Activated B cell treated with CpG ODN at 0.5 μM for 24 hours (primary cell): ENCODE measurements at places on chromosomes 12 and 14. TPM values are rescaled to one million over a fixed set of nuclear protein-coding genes. Genes with fewer than 3 reads are reported as not detected.
A peak's percentile ranks its signal among the peaks of the same experiment; 100 is the strongest.

DNA sequence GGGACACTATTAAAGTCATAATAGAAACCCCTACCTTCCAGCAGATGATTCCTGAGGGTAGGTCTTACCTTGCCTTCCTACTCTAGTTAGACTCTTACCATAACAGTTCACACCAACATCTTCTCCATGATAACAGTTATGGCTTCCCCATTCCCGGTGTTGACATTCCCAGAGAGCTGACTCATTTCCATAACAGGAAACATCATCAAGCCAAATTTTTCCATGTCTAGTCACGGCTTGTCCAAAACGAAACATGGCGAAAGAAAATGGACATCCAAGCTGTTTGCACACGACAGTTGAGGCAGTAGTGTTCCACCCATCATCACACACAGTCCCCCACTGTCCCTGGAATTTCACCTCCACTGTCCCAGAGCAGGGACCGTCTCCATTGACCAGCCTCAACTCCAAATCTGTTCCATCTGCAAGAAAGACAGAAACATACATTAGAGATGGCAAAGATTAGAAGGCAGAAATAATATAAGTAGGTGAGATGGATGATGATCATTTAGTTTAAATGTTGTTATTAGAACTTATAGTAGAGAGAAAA is 10.6 kb downstream of the CD163L1 start:
- H3K4me1 ChIP-seq = no peaks in the 10 kb centered on the region
- H3K27ac ChIP-seq = no peak overlapping the region
- H3K4me3 ChIP-seq = no peak overlapping the region
- DNase-seq = no peak
- no peaks in the 10 kb centered on the region for H3K36me3 ChIP-seq

GRCh38 chr12:121837680-121838079 is 21.0 kb downstream of the HPD start:
- H3K27ac ChIP-seq = no peak overlapping the region
- DNase-seq = no peak
- peaks cover 8% of the 10 kb centered on the region for H3K36me3 ChIP-seq
- H3K4me3 ChIP-seq = no peak overlapping the region
- peaks cover 15% of the 10 kb centered on the region for H3K4me1 ChIP-seq

GRCh38 chr14:87076146-87076545 is 916.8 kb downstream of the GALC start:
- no peak overlapping the region for H3K27ac ChIP-seq
- no peak overlapping the region for H3K4me3 ChIP-seq
- no peaks in the 10 kb centered on the region for H3K27me3 ChIP-seq
- no peaks in the 10 kb centered on the region for H3K36me3 ChIP-seq
- no peaks in the 10 kb centered on the region for H3K4me1 ChIP-seq
- no peak for DNase-seq

The UNG gene
- total RNA-seq = 13.2 and 13.3 TPM in 2 replicates

DNA sequence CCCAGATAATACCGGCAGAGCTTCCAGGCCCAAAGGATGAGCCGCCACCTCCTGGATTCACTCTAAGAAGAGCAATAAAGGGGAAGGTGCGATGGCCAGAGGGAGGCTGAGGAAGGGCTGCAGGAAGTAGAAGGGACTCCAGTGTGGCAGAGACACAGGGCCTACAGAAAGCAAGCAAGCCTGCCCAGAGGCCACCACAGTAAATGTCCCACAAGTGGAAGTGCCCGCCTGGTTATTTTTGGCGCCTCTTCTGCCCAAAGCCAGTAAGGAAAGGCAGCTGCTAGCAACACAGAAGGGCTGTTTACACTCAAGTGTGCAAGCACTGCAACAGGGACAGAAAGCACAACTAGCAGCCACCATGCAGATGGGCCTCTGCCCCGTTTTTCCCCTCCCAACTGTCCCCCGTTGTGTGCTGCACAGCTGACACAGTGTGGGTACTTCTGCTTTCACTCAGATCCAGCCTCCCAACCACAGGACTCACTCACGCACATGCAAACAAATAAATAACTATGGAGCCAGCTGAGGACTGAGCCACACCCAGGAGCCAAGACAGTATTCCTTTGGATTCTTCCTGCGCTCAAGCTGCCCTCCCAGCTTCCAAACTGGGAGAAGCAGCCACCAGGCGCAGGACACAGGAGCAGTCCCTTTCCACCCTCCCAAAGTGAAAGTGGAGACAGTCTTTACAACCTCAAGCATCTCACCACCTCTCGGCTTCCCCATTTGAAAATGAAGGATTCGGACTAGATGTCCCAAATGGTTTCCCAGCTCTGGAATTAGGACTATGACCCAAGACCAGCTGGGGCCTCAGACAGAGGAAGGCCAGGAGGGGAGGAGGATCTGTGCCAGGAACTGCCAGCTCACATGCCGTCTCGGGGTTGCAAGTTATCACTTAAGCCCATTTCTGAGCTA is 40.0 kb upstream of the PNMA1 start:
- H3K4me1 ChIP-seq = peaks cover 96% of the 10 kb centered on the region
- peak overlapping the region; percentile 92 for H3K27ac ChIP-seq
- no peaks in the 10 kb centered on the region for H3K27me3 ChIP-seq
- peak; percentile 55 for DNase-seq
- H3K4me3 ChIP-seq = peak overlapping the region; percentile 77

DNA sequence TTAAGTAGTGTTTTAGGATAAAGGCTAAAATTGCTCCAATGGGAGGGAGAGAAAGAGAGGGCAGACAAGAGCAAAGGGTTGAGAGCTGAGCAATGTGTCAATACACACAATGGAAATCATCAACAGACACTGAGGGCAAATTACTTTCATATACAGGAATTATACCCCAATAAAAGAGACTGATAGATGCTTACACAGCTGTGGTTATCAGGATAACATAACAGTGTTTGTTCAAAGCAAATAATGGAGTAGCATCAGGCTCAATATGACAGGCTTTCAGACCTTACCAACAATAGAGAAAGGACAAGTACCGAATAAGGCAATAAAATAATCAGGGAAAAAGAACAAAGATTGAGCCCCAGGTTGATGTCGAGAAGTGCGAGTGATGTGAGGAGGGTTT is 53.4 kb upstream of the DIO2 start:
- no peaks in the 10 kb centered on the region for H3K27me3 ChIP-seq
- no peaks in the 10 kb centered on the region for H3K36me3 ChIP-seq
- H3K27ac ChIP-seq = no peak overlapping the region
- no peak for DNase-seq
- H3K4me1 ChIP-seq = no peaks in the 10 kb centered on the region

GRCh38 chr12:176321-177181 is 37.4 kb downstream of the SLC6A12 start:
- H3K36me3 ChIP-seq = no peaks in the 10 kb centered on the region
- peaks cover 13% of the 10 kb centered on the region for H3K27me3 ChIP-seq
- H3K27ac ChIP-seq = no peak overlapping the region
- no peak overlapping the region for H3K4me3 ChIP-seq
- peaks cover 3% of the 10 kb centered on the region for H3K4me1 ChIP-seq

- peaks cover 31% of the 10 kb centered on the region for H3K27me3 ChIP-seq
- no peak overlapping the region for H3K4me3 ChIP-seq
- no peak for DNase-seq
- no peaks in the 10 kb centered on the region for H3K4me1 ChIP-seq
Measured at GRCh38 chr14:93998871-93999403, 1.8 kb downstream of the CCDC197 start.

GRCh38 chr12:127998988-127999387 is 268.0 kb upstream of the TMEM132C start:
- H3K4me1 ChIP-seq = no peaks in the 10 kb centered on the region
- H3K36me3 ChIP-seq = no peaks in the 10 kb centered on the region
- no peak for DNase-seq
- no peak overlapping the region for H3K4me3 ChIP-seq

DNA sequence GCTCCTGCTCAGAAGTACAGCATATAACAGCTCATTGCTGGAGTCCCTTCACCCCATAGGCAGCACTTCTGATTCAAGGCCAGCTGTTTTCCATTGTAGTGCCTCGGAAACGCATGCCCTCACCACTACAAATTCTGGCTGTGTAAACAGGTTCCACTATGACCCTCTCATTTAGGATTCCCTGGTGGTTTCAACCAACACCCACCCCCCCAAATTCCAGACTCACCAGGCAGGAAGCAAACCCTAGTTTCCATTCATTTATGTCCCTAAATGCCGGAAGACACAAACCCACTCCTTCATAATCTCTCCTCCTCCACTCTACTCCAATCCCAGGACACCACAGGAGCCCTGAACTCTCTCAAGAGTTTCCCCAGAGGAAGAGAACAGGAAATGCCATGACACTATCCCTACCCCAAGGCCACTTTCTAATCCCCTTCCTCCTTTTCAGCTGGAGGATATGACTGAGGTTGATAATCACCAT is 75.9 kb upstream of the TMPO start:
- DNase-seq = no peak
- H3K27me3 ChIP-seq = peaks cover 47% of the 10 kb centered on the region
- no peak overlapping the region for H3K27ac ChIP-seq
- no peaks in the 10 kb centered on the region for H3K4me1 ChIP-seq
- H3K36me3 ChIP-seq = peaks cover 3% of the 10 kb centered on the region

DNA sequence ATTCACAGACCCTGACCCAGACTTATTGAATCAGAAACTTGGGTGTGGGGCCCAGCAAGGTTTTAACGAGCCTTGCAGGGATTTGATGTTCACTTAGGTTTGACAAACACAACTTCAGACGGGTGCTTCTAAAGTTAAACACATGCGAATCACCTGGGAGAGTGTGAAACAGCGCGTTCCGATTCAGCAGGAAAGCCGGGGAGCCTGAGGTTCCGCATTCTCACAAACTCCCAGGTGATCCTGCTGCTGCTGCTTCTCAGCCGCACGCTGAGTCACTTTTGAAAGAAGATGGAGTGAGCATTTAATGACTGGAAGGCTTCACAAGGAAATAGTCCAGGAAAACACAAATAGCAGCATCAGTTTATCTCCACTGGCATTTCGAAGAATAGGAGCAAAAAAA is 44.2 kb upstream of the DDX11 start:
- no peaks in the 10 kb centered on the region for H3K4me1 ChIP-seq
- H3K4me3 ChIP-seq = no peak overlapping the region
- no peak overlapping the region for H3K27ac ChIP-seq
- no peaks in the 10 kb centered on the region for H3K36me3 ChIP-seq
- DNase-seq = no peak

DNA sequence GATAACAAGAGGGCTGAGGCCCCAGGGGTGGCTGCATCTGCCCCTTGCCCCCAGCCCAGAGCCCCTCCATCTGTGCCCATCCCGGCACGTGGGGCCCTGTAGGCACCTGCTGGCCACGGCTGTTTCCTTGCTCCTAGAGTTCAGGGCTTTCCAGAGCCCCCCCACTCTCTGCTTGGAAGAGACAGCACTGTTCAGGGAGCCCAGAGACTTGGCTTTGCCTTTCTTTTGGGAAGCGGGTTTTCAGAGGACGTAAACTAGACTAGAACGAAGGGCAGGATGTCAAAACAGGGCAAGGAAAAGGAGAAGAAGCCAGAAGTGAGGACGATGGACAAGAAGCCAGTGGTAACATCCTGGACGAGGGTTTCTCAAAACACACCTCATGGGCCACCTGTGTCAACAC is 163.3 kb upstream of the LHX5 start:
- peaks cover 25% of the 10 kb centered on the region for H3K27me3 ChIP-seq
- H3K36me3 ChIP-seq = no peaks in the 10 kb centered on the region
- no peak for DNase-seq
- H3K4me1 ChIP-seq = no peaks in the 10 kb centered on the region

GRCh38 chr14:61042220-61042619 is 61.2 kb downstream of the SLC38A6 start:
- no peak overlapping the region for H3K4me3 ChIP-seq
- H3K36me3 ChIP-seq = peaks cover 2% of the 10 kb centered on the region
- no peak overlapping the region for H3K27ac ChIP-seq
- H3K4me1 ChIP-seq = no peaks in the 10 kb centered on the region
- no peaks in the 10 kb centered on the region for H3K27me3 ChIP-seq

The TAS2R46 gene
- 0.60 and 1.5 TPM in 2 replicates for total RNA-seq

DNA sequence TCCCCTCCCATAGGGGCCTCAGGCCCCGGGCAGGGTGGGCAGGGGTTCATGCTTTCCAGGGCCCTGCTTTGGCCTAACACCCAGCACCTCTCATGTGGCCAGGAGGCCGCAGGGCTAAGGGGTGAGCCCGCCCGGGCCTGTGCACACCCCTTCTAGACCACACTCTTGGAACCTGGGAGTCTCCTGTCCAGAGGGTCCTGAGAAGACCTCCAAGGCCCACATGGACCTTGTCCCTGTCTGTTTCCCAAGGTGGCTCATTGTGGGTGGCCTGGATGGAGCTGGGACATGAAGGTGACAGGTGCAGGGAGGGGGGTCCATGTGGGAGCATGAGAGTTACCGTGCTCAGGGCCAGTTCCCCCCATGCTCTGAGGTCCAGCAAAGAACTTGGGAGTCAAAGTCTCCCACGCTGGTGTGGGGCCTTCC is 11.6 kb downstream of the DLK1 start:
- no peak for DNase-seq
- H3K4me3 ChIP-seq = no peak overlapping the region
- no peaks in the 10 kb centered on the region for H3K36me3 ChIP-seq
- H3K27ac ChIP-seq = no peak overlapping the region
- no peaks in the 10 kb centered on the region for H3K4me1 ChIP-seq

- no peaks in the 10 kb centered on the region for H3K36me3 ChIP-seq
- no peak overlapping the region for H3K4me3 ChIP-seq
Measured at GRCh38 chr12:91171476-91171875, 11.1 kb downstream of the DCN start.

The RNF212B gene
- not detected in 2 replicates for total RNA-seq

DNA sequence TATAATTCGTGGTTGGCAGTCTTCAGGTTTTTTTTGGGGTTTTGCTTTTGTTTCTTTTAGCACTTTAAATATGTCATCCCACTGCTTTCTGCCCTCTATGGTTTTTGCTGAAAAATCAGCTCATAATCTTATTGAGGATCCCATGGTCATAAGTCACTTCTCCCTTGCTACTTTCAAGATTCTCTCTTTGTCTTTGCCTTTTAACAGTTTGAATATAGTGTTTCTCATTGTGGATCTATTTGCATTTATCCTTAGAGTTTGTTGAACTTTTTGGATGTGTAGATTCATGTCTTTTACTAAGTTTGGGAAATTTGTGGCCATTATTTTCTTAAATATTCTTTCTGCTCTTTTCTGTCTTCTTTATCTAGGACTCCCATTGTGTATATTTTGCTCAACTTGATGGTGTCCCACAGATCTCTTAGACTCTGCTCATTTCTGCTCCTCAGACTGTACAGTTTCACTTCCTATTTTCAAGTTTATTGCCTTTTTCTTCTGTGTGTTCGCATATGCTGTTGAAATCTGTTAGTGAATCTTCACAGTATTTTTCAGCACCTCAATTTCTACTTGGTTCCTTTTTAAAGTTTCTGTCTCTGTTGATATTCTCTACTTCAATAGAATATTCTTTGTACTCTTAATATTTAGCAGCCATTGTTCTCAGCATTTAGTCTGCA is 70.8 kb downstream of the WNK1 start:
- H3K4me1 ChIP-seq = peaks cover 49% of the 10 kb centered on the region
- peak overlapping the region; percentile 79 for H3K27ac ChIP-seq
- DNase-seq = no peak
- H3K4me3 ChIP-seq = peak overlapping the region; percentile 3
- peaks cover 34% of the 10 kb centered on the region for H3K36me3 ChIP-seq
